ENCODE measurements at places on chromosomes 6 and 20. TPM values are rescaled to one million over a fixed set of nuclear protein-coding genes. Genes with fewer than 3 reads are reported as not detected.

DNA sequence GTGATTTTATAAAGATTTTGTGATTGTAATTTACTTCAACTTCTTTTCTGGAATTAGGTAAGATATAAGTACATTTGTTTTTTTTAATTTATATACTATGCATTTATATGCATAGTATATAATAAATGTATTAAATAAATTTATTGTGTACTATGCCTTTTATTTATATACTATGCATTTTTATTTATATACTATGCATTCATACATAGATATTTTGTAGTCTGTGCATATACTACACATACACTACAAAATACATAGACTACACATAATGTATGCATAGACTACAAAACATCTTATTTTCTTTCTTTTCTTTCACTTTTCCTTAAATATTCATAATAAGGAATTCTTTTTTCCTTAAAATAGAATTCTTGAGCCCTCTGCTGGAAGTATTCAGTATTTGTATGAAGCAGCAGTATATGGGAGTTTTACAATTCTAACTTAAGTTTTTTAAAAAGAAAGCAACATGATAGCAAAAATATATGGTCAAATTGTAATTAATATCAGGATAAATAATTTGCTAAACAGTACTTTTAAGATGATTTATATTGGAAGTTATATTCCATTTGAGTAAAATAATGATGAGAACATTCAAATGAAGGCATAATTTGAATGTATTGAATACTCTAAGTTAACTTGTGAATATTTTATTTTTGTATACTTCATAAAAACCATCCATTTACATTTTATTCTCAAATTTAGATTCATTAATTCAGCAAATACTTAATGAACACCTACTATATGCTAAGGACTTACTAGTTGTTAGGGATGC, 129.3 kb downstream of the KLHL32 start:
- ATAC-seq, result no peak

- ATAC-seq, result no peak
These were observed 108.0 kb downstream of the ADGRG6 start for GRCh38 chr6:142409794-142410193.

DNA sequence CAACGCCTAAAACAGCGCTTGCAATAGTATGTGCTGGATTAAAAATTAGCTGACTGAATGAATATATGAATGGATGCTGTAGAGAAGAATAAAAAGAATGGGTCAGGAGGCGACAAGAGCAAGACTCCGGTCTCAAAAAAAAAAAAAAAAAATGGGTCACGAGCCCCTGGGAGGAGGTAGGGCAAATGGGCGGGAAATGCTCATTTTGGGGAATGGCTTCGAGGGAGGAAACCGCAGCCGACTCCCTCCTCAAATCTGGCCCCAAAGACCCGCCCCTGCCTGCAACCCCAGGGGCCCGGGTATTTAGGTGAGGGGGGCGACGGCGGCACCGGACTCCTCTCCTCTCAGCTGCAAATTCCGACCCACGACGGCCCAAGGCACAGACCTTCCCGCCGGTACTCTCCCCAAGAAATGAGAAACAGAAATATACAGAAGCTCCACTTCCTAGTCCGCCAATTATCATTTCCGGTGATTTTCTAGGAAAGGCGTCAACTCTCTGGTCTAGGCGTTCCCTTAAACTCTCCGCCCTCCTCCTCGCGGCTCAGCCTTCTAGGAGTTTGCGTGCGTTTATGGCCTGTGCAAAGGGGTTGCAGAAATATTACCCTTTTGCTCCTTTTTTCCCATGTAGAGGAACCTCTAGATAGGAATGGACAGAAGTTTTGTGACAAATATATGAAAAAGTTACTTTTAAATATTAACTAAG, at the start of gene ZNF311:
ZNF311 (minus strand) TSS at position 133 of the 703 bp plus-strand sequence. CDS start 1,361 bp downstream, outside the sequence.
- ATAC-seq, result peak; percentile 90

GRCh38 chr6:15927531-15928225, 201.2 kb upstream of the MYLIP start:
- ATAC-seq, result no peak

DNA sequence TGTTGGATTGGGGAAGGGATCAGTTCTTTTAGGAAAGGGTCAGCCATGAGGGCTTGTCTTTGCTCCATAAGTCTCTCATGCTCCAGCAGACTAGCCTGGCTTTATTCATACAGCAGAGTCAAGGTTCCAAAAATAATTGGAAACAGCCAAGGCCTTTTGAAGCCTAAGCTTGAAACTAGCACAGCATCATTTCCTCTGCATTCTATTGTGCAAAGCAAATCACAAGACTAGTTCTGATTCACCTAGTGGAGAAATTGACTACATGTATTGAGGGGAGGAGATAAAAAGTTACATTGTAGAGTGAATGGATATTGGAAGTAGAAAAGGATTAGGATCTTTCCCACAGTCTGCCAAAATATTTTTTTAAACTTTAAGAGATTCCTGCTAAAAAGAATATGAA, 159.3 kb upstream of the PLCB4 start:
- no peak for ATAC-seq

DNA sequence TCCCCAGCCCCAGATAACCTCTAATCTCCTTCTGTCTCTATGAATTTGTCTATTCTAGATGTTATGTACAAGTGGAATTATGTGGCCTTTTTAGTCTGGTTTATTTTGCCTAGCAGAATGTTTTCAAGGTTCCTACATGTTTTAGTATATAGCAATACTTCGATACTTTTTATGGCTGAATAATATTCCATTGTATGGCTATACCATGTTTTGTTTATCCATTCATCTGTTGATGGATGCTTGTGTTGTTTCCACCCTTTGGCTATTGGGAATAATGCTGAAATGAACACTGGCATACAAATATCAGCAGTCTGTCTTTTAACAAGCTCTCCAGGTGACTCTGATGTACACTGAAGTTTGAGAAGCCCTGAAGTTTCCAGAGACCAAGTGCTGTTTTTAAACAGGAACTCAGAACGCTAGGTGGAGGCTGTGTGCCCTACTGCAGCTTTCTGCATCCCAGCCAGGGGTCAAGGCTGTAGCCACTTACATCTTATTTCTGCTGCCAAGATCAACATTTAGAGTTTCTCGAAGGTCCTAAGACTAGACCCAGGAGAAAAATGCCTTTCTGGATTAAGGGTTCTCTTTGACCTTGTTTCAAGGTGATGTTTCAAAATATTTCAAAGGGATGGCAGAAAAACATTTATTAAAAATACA, 123.0 kb downstream of the SOBP start:
- no peak for ATAC-seq

DNA sequence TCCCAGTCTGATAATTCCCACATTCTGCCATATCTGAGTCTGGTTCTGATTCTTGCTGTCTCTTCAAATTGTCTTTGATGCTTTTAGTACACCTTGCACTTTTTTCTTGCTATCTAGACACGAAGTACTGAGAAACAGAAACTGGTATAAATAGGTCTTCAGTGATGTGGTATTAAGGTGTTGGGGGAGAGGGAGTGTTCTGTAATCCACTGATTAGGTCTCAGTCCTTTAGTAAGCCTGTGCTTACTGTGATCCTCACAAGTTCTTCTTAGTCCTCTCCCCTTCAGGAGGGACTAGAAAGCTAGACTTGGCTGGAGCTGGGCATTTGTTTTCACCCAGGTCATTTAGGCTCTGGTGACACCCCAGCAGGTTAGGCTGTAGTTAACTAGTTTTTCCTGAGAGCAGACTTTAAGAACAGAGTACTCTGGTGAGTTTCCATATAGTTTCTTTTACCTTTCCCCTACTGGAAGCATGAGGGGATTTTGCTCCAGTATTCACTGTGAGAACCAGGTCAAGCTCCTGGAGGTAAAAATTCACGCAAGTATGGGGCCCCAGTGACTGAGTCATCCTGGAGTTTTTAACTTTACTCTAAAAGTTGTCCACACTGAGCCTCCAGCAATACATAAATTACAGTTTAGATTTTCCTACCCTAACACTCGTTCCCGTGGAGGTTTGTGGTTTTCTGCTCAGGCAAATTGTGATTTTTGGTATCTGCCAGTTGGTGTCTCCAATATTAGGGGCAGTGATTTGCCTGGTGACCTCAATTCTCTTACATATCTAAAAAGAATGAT, 154.6 kb downstream of the CDKAL1 start:
- no peak for ATAC-seq

GRCh38 chr6:24649691-24650090, 3.7 kb upstream of the KIAA0319 start:
- ATAC-seq, result no peak

BPIFA1 gene
- not detected for total RNA-seq

PAK5 gene
- total RNA-seq, result 0.54 TPM

OOEP gene
- total RNA-seq, result not detected

GGTLC1 gene
- total RNA-seq, result not detected

BPI gene
- not detected for total RNA-seq

SULF2 gene
- 177 TPM for total RNA-seq
